Kidney glomerular epithelial cell (primary cell): ENCODE measurements at places on chromosomes 11 and 22.
A peak's percentile ranks its signal among the peaks of the same experiment; 100 is the strongest.

DNA sequence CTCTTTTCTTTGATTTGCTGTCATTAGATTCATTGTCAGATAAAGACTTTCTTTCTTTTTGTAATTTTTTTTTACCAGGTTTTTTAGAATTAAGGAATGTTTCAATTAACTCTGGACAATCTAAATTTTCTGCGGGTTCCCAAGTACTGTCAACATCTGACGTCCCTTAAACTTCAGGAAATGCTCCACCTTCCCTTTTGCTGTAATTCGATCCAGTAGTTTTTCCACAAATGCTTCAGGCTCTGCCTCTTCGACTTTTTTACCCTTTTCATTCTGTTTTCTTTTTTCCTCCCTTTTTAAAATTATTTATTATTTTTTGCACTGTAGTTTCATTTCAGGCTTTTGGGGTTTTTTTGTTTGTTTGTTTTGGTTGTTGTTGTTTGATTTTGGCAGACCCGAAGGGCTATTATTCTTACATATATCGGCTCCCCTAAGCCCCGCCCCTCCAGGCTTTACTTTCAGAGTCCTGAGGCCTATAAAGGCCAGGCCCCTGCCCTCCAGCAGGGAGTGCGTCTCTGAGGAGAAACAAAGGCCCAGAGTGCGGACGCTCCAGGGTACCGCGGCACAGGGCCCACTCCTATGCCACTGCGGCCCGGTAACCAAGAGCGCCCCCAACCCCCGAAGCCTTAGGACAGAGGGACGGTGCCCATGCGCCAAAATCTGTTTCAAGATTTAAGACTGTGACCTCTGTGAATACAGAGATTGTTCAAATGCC is 116.4 kb downstream of the TYR start:
- DNase-seq, result no peak

DNA sequence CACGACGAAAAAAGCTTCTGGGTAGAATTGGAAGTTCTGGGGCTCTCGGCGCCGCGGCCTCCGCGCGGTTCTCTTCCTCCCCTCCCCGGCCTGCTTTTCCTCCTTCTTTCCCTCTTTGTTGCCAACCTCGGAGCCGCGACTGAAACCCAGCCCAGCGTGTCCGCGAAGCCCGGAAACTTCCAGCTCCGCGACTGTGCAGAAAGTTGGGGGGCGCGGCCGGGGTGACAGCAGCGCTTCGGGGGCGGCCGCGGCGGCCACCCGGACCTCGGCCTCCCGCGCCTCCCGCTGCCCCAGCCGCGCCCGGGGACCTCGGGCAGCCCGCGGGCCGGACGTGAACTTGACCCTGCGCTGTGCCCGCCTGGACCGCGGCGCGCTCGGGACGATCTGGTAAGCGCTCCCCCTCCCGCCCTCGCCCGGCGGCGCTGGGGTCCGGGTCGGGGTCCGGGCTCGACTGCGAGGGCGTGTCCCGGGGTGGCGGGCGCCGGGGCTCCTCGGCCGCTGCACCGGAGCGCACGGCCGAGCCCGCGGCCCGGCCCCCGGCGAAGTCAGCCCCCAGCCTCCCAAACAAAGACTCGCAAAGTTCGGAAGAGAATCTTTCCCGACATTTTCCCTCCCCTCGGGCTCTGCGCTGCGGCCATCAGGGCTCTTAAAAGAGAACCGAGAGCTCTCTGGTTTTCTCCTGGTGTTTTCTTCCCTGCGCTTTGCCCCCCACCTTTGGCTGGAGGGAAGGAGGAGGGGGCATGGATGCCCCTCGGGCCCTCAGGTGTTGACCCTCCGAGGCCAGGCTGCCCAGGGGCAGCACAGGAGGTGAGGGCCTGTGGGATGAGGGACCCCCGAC is 67.9 kb upstream of the WNT7B start:
- no peak for DNase-seq

GRCh38 chr22:28951969-28952521 is 68.7 kb downstream of the ZNRF3 start:
- no peak for DNase-seq

- DNase-seq, result no peak
Observed at GRCh38 chr11:75437966-75438659, 5.1 kb upstream of the KLHL35 start.

DNA sequence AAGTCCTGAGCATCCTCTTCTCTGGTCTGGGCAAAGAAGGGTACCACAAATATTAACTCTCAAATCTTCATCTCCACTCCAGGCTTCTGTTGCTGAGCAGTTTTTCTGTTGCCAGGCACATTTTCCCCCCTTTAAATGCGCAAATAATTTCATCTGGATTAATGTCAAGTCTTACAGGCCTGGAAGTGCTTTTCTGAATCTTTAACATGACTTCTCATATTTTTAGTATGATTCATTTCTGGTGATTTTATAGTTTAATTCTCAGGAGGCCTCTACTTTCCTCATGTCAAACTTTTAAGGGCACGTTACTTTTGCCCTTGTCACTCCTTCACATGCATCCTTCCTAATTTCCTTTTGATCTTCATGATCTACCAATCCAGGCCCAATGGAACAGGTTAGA is 510.2 kb downstream of the METTL15 start:
- DNase-seq, result no peak

- no peak for DNase-seq
Observed at GRCh38 chr22:46444390-46444854, 93.0 kb downstream of the CELSR1 start.

DNA sequence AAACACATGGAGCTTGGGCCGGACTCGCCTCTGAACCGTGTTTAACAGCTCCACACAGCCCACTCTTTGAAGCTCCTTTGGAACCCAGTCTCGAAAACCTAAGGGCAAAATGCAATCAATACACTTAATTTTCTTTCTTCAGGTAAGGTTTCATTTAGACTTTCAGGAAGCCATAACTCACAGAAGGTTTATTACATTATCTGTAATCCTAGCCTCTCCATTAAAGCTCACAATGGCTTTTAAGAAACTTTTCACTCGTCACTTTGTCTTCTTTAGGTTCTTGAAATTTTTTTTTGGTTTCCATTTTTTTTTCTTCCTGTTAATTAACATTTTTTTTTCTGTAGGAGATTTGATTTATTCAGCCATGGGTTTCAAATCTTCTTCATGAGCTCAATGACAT is 91.3 kb downstream of the ARL14EP start:
- DNase-seq, result no peak

- DNase-seq, result peak; percentile 45
Observed at GRCh38 chr11:131914361-131914774, 544.0 kb downstream of the NTM start.

- no peak for DNase-seq
Observed at GRCh38 chr11:47060807-47061206, 115.9 kb downstream of the ARFGAP2 start.

DNA sequence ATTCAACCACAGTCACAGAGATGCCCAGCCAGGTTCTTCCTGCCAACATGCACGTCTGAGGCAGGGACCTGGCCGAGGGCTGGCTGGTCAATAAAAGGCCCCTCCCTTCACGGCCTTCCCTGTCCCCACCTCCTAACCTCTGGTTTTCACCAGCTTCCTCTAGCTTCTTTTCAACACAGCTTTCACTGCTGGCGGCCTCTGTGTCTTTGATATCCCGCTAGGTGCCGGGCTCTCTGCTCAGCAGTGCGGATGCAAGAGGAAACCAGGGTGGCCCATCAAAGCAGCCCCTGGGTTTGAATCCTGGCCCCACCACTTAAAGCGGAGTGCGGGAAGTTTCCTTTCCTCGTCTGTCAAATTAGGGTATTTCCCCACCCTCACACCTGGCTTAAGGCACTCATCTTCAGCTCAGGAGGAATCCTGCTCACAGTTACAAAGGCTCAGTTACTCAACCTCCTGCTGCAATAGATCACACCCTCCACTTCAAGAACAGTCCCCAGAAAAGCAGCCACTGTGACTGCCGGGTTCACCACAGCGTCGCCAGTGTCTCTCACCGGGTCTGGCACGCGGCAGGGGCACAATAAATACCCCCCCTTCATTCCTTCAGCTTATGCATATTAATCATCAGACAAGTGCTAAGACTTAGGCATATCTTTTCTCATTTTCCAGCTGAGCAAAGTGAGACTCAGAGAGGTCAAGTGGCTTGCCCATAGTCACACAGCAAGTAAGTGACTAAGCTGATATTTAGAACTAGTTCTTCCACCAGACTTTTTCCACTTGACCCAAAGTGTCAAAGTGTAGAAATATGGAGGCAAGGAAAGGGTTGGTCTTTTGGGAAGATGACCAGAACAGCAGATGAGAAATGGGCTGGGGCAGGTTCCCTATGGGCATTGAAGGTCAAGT is 45.7 kb downstream of the TXN2 start:
- DNase-seq, result no peak

- no peak for DNase-seq
Observed at GRCh38 chr11:22690257-22690656, 23.8 kb downstream of the GAS2 start.

GRCh38 chr11:83174008-83174407 is 17.1 kb downstream of the PCF11 start:
- no peak for DNase-seq

DNA sequence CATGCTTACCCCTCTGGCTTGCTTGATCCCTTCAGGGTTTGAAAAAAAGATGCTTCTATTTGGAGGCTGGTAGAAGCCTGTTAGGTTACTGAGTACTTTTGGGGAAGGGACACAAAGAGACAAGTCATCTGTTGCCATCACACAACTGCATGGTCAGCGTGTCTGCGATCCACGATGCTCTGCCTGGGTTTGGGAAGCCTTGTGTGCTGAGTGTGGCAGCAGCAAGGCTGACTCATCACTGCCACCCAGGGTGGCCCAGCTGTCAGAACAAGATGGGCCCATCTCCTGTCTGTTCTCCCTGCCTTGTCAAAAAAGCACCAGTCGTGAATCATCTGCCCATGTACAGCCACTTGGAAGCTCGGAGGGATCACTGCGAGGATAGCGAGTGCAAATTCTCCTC is 26.2 kb downstream of the UBASH3B start:
- DNase-seq, result no peak

DNA sequence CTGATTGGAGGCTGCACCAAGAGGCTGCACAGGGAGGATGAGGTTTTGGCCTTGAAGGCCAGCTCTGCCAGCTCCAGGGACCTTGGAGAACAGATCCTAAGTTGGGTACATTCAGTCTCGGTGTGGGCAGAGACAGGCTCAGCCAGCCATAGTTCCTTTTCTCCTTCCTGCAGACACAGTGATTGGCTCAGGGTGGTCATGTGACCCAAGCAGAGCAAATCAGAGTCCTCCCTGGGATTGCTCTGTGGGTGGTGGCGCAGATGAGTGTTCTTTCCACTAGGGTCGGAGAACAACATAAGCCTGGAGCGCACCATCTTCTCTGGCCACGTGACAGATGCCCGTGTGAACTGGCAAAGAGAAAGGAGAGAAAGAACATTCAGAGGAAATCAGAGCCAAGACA is 47.1 kb upstream of the CCND1 start:
- no peak for DNase-seq

GRCh38 chr11:69055598-69056516 is 7.1 kb downstream of the TPCN2 start:
- DNase-seq, result no peak

DNA sequence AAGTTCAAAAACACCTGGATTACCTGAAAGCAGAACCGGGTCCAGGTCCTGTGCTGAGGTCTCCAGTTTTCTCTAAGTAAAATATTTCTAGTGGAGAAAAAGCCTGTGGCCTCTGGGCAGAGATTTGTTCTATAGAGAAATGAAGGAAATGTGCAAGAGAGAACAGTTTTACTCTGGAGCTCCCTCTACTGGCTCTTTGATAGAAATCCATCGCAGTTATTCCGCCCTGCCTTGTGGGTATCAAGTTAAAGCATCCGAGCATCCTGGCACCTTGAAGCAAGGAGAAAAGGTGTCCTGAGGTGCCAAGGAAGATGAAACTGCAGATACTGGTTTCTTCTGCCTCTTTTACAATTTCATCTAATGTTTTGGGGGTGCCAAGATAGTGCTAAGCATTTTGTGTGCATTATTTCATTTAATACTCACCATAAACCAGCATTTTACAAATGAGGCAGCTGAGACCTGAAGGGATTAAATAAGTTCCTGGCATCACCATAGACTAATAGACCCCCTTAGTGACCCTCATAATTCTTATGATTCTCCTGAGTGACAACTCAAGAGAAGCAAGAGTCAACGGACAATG is 113.1 kb upstream of the HSD17B12 start:
- DNase-seq, result peak; percentile 53

DNA sequence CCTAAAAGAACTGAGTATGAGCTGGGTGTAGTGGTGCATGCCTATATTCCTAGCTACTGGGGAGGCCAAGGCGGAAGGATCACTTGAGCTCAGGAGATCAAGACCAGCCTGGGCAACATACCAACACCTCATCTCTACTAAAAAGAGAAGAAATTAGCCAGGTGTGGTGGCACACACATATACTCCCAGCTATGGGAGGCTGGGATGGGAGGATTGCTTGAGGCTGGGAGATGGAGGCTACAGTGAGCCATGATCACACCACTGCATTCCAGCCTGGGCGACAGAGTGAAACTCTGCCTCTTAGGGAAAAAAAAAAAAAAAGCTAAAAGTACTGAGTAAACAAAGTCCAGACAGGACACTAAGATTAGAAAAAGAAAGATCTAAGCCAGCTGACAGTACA is 3.5 kb upstream of the HTR3B start:
- DNase-seq, result no peak

GRCh38 chr22:40898850-40899357 is 37.0 kb upstream of the DNAJB7 start:
- DNase-seq, result peak; percentile 70

- no peak for DNase-seq
Observed at GRCh38 chr22:23400286-23400981, 179.7 kb downstream of the IGLL1 start.

DNA sequence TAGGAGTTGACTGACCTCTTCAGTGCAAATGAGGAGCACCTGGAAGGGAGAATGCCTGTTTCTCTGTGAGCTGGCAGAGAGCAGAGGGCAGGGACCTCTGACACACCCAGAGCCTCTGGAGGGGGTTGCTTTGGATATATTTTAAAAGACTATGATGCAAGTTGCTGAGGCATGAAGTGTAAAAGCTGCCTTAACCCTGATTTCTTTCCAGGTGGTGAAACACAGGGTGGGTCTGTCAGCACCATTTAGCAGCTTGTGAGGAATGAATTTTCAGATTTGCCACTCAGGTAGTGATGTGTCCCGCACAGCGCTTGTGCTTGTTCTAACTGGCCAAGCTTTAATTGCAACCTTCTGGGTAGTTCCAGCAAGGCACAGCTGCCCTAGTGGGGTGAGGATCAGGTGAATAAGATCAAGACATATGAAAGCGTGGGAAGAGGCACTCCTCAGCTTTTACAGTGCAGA is 90.2 kb downstream of the SWAP70 start:
- no peak for DNase-seq

- DNase-seq, result no peak
Observed at GRCh38 chr22:26593763-26594162, 3.8 kb upstream of the TPST2 start.

GRCh38 chr22:38284042-38284402 is 11.2 kb upstream of the TMEM184B start:
- DNase-seq, result no peak

DNA sequence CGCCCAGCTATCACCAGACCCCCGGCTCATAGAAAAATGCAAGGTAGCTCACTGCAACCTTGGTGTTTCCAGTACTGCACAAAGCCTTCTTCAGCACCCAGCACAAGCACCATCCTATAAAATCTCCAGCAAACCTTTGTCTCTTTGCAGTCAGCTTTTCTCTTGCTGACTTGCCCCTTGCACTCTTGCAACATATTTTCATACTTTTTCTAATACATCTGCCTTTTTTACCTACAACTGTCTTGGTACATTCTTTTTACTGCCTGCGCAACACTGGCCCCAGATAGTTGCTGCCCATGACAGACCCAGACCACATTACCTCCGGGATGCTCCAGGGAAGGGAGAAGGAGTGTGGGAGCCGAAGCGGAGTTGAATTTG is 142.4 kb downstream of the MPPED1 start:
- no peak for DNase-seq
